ENCODE measurements at places on chromosomes 13 and 19.

DNA sequence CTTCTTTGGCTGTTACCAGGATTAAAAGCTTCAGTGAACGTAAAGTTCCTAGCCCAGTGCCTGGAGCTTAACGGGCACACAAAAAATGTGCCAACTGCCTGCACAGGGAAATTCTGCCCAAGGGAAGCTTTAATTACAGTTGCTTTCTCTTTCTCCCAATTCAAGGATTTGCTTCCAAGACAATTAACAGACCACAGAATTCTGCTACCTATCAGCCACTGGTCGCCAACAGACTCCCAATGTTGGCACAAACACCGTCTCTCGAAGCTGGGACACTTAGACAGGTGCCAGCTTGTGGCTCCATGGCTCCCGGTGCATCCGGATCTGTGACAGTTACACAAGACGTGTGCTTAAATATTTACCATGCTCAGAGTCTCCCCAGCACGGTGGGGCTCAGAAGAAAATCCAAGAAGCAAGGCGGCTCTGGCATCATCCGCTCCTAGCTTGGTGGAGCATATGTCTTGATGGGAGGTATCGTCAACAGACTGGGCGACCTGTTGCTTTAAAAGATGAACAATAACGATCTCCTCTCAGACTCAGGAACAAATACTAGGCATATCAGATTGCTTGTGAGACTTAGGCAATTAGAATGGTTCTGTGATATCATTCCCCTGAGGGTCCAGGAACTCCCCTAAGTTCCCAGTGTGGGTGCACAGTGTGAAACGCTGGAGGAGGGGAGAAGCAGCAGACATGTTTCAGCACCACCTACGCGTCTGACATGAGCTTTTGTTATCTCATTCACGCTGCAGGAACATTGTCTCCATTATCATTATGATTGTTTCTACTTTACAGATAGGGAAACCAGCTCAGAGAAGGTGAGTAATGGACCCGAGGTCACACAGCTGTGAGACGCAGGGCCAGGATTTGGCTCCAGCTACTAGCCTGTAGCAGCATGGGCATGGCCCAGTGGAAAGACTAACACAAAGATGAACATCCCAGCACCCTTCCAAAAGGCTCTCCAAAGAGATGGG is 61.6 kb downstream of the ALOX5AP start:
- no peaks in the 10 kb centered on the region for H3K36me3 ChIP-seq
- peaks cover 32% of the 10 kb centered on the region for H3K4me1 ChIP-seq
- no peak for DNase-seq

- peaks cover 16% of the 10 kb centered on the region for H3K36me3 ChIP-seq
- DNase-seq = no peak
- no peaks in the 10 kb centered on the region for H3K4me1 ChIP-seq
- no peaks in the 10 kb centered on the region for H3K27me3 ChIP-seq
Measured at GRCh38 chr19:17338433-17339078, 1.2 kb downstream of the GTPBP3 start.

DNA sequence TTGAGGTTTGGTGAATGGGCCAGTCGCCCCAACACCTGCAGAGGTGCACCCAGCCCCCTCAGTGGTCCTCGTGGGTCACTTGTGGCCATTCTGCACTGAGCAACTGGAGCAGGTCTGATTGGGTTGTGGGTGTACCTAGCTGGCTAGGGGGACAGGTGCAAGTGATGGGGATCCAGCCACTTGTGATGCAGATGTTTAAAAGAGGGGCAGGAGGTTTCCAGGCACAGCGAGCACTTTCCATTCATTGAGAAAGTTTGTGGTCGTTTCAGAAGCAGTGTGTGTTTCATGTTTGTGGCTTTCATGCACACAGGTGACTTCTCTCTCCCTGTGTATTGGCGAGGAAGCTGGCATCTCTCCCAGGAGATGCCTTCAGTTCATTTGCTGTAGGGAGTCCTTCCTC is 34.7 kb downstream of the TSSK6 start:
- no peak overlapping the region for H3K27ac ChIP-seq
- H3K4me3 ChIP-seq = no peak overlapping the region
- peaks cover 9% of the 10 kb centered on the region for H3K4me1 ChIP-seq

GRCh38 chr13:66534561-66534960 is 695.6 kb downstream of the PCDH9 start:
- H3K36me3 ChIP-seq = no peaks in the 10 kb centered on the region
- H3K27me3 ChIP-seq = no peaks in the 10 kb centered on the region
- DNase-seq = no peak
- no peaks in the 10 kb centered on the region for H3K4me1 ChIP-seq
- H3K27ac ChIP-seq = no peak overlapping the region
- H3K4me3 ChIP-seq = no peak overlapping the region

GRCh38 chr13:23643338-23644125 is 73.3 kb downstream of the TNFRSF19 start:
- no peak overlapping the region for H3K4me3 ChIP-seq
- no peak for DNase-seq
- H3K36me3 ChIP-seq = no peaks in the 10 kb centered on the region
- H3K27me3 ChIP-seq = no peaks in the 10 kb centered on the region
- no peak overlapping the region for H3K27ac ChIP-seq

DNA sequence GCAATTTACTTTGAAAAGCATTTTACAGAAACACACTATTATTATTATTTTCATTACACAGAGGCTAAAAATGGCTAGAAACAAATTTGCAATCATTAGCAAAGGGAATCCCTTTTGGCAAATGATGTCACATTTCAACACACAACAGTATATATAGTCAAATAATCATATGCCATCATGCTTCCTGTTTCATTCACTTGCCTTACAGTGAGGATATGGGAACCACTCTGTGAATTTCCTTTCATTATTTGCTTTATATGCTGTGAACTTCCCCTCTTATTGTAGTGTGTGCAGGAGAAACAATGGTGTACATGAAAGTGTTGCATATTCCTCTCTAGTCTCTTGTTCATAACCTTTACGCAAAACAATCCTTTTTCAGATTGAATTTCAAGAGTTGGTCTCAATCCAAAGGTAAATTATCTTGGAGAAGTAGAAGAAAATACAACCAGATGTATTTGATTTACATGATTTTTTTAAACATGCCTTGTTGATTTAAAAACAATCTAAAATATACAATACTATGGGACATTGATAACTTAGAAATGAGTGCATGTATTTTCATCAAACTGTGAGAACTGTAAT is 657.3 kb downstream of the EFNB2 start:
- no peak for DNase-seq
- H3K27ac ChIP-seq = no peak overlapping the region
- H3K36me3 ChIP-seq = no peaks in the 10 kb centered on the region
- H3K4me1 ChIP-seq = no peaks in the 10 kb centered on the region
- no peak overlapping the region for H3K4me3 ChIP-seq
- H3K27me3 ChIP-seq = no peaks in the 10 kb centered on the region

- DNase-seq = no peak
- no peak overlapping the region for H3K4me3 ChIP-seq
- no peak overlapping the region for H3K27ac ChIP-seq
- no peaks in the 10 kb centered on the region for H3K4me1 ChIP-seq
- no peaks in the 10 kb centered on the region for H3K27me3 ChIP-seq
- H3K36me3 ChIP-seq = no peaks in the 10 kb centered on the region
Measured at GRCh38 chr19:13284929-13285928, 135.0 kb downstream of the IER2 start.

GRCh38 chr13:25084096-25084495 is 11.8 kb upstream of the PABPC3 start:
- no peaks in the 10 kb centered on the region for H3K4me1 ChIP-seq
- no peak overlapping the region for H3K4me3 ChIP-seq
- no peak overlapping the region for H3K27ac ChIP-seq
- peaks cover 3% of the 10 kb centered on the region for H3K27me3 ChIP-seq
- H3K36me3 ChIP-seq = no peaks in the 10 kb centered on the region
- no peak for DNase-seq

- DNase-seq = no peak
- no peaks in the 10 kb centered on the region for H3K4me1 ChIP-seq
- H3K27me3 ChIP-seq = no peaks in the 10 kb centered on the region
- no peak overlapping the region for H3K27ac ChIP-seq
Measured at GRCh38 chr13:63909726-63910375, 2494.2 kb upstream of the PCDH20 start.

- no peak overlapping the region for H3K4me3 ChIP-seq
- DNase-seq = no peak
- H3K27ac ChIP-seq = no peak overlapping the region
- no peaks in the 10 kb centered on the region for H3K36me3 ChIP-seq
- no peaks in the 10 kb centered on the region for H3K27me3 ChIP-seq
- no peaks in the 10 kb centered on the region for H3K4me1 ChIP-seq
Measured at GRCh38 chr19:33514885-33515551, 6.6 kb downstream of the PEPD start.

DNA sequence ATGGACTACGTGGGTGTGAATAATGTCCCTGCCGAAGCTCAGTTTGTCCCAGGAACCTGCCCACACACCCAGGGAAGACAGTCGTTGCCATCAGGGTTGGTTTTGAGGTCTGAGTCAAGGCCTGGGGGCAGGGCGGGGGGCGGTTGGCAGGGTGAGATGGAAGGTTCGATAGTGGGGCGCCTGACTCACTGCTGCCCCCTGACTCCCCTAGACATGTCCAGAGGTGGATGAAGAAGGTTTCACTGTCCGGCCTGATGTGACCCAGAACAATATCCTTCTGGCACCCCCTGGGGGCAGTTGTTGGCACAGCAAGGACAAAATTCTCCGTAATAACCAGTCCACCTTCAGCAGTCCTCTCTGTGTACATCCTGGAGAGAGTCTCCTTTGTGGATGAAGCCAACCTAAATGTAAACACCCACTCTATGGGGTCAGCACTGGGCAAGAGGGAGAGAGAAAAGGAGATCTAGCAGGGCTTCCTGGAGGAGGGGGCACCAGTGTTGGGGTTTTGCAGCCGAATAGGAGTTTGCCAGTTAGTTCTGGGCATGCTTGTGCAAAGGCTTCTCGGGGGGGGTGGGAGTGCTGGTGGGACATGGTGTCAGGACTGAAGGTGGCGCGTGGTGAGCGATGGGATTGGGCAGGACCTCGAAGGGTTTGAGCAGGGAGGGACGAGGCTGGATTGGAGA is 19.6 kb upstream of the B3GNT3 start:
- no peak for DNase-seq
- no peak overlapping the region for H3K4me3 ChIP-seq
- H3K4me1 ChIP-seq = no peaks in the 10 kb centered on the region
- H3K27me3 ChIP-seq = no peaks in the 10 kb centered on the region

DNA sequence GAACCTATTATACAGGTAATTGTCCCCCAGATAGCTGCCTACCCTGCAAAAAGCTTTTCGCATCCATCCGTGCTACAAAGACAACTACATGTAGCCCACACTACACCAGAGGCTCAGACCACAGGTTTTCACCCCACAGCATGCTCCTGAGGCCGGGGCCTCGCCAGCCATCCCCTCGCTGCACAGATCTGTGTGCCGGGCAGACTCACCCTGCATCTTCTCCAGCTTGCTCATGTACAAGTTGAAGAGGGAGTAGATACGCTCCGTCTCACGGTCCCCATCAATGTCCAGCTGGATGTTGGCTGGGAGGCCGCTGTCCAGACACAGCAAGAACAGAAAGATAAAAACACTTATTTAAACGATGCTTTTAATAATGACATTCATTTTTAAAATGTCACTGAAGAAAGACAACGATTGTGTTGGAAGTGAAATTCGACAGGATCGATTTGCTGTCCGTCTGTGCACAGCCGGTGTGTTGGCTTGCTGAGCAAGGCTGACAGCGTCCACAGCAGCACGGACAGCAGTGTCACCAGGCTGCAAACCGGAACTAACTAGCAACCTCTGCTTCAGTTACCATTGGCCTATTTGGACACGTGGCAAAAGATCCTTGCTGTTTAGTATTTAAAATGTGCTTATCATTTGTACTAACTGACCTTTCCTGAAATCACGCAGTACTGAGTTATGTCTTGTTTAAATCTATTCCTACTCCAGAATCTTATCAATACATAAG is 18.6 kb upstream of the C13orf46 start:
- peak; percentile 34 for DNase-seq
- H3K4me1 ChIP-seq = no peaks in the 10 kb centered on the region
- no peaks in the 10 kb centered on the region for H3K27me3 ChIP-seq
- no peak overlapping the region for H3K27ac ChIP-seq

DNA sequence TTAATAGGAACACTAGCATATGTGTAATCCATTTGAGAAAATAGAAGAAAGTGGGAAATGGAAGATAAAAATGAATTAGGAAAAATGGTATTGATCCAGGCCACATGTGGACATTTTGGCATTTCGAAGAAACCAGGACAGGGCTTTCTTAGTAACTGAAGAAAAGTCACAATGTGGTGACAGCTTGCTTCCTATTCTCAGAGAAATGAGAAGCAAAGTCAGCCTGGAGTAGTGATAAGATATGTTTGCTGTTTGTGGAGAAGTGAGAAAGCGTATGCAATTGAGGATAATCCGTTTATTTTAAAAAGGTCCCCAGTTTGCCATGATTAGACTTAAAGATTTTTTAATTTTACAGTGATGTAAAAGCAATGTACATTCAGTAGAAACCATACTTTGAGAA is 127.9 kb downstream of the SLITRK6 start:
- H3K4me3 ChIP-seq = no peak overlapping the region
- no peak for DNase-seq
- H3K36me3 ChIP-seq = no peaks in the 10 kb centered on the region
- H3K27ac ChIP-seq = no peak overlapping the region
- peaks cover under 1% of the 10 kb centered on the region for H3K4me1 ChIP-seq

- H3K27ac ChIP-seq = no peak overlapping the region
- H3K27me3 ChIP-seq = no peaks in the 10 kb centered on the region
- no peak overlapping the region for H3K4me3 ChIP-seq
- DNase-seq = no peak
- no peaks in the 10 kb centered on the region for H3K36me3 ChIP-seq
Measured at GRCh38 chr13:46868091-46868490, 28.8 kb downstream of the HTR2A start.

DNA sequence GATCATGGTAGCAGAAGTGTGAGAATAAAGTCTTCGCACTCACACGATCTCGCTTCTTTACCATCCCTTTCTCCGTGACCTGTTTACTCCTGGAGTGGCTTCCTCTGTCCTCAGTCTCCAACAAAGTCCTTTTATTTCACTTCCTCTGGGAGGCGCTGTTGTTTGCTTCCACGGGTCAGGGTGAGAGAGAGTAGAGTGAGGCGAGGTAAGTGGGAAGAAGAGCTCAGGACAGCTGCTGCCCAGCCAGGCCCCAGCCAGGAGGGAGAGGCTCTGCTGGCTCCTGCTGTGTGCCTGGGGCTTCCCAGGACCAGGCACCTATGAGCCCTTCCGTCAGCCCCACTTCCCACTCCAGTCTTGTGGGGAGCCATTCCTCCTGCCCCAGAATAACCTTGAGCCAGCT is 242.1 kb downstream of the FGF9 start:
- no peak for DNase-seq
- no peaks in the 10 kb centered on the region for H3K4me1 ChIP-seq
- H3K27ac ChIP-seq = no peak overlapping the region
